ENCODE measurements at places on chromosomes 11 and 22.

DNA sequence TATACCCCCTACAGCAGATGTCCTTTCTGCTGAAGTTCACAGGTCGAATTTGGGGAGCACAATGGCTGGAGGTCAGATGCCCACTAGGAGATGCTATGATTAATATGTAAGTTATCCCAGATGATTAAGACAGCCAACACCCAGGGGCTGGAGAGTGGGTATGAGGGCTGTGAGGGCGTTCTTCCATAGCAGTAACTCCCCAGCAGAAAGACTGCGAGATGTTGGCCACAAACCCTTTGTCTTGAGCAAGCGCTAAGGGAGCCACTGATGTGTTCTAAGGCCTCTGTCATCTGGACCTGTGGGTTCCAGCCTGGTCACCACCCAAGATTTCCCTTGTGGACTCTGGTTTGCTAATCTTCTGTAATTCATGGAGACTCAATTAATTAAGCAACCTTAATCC, 77.6 kb downstream of the BMAL1 start:
- DNase-seq: no peak

GRCh38 chr11:127627629-127628457, 627.3 kb upstream of the KIRREL3 start:
- DNase-seq: peak; percentile 24

DNA sequence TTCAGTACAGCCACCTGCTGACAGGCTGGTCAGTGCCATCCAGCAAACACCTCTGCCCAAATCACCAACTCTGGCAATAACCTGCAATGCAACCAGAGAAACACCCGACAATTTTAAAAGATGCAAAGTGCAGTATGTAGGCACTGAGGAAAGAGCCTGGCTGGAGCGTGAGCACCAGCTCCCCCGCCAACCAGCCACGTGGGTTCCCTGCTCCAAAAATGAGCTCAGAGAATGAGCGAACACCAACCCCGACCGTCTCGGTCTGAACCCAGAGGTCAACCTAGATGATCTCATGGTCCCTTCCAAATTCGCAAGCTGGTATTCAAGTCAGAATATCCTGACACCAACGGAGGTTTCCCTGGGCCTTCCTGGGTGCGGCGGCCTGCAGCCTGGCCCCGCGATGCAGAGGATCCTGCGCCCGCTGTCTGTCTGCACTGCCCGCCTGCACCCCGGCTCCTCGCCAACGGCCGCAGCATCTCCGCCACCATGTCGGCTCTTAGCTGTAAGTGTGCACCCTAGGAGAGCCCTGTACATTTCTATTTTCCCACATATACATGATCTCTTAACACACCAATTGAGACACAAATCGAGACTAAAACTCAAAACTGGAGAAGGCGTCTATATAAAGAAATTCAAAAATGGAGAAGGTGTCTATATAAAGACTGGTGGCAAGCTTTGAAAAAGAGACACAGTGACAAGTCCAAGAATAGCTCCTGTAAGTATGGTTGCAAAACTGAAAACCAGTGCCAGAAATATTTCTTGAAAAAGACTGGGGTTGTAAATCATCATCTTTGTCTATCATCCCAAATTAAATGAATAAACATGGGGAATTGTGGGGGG, 22.8 kb downstream of the TMEM184B start:
- no peak for DNase-seq

- DNase-seq: no peak
Measured at GRCh38 chr22:20196094-20196842, 45.4 kb upstream of the CCDC188 start.

DNA sequence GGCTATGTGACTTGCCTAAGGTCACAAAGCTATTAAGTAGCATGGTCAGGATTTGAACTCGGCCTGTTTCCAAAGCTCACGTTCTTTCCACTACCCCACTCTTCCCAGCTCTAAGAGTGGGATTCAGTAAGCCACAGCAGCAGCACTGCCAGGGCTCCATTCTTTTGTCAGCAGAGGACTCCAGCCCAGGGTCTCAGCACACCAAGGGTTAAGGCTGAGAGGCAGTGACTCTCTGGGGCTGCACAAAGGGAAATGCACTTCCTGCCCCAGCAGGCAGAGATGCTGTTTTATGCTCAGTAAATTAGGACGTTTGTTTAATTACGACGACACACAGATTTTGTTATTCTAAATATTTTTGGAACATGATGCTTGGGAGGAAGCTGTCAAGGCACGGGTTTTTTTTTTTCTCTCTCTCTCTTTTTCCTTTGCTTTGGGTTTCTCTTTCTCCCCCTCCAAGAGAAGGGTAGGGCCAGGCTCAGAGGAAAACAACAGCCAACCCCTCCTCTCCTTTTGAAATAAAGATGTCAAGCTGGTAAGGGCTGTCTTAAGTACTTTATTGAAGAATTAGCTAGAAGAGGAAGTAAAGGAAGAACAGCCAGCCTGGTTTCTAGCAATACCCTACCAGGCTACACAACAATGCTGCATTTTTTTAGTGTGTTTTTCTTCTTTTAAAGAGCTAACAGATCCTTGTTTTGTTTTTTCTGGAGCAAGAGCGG, 2.8 kb downstream of the MYH9 start:
- DNase-seq: no peak

DNA sequence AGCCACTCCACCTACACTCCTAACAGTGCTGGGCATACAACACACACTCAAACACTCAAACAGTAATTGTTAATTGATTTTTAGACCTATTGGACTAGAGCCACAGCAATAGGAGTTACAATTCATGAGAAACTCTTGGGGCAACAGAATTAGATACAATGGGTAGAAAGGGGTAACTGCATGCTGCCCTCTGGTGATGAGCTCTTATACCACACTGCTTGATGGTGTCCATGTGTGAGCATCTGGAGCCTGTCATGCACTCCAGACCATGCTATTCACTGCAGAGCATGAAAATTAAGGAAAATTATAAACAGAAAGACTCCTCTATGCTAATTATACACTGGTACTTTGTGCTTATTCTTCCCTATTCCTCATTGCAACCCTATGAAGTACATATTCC, 975.5 kb upstream of the CCDC90B start:
- DNase-seq: no peak

GRCh38 chr11:120401506-120401905, 65.3 kb downstream of the ARHGEF12 start:
- no peak for DNase-seq

GRCh38 chr11:105754716-105755115, 144.8 kb downstream of the GRIA4 start:
- DNase-seq: no peak

DNA sequence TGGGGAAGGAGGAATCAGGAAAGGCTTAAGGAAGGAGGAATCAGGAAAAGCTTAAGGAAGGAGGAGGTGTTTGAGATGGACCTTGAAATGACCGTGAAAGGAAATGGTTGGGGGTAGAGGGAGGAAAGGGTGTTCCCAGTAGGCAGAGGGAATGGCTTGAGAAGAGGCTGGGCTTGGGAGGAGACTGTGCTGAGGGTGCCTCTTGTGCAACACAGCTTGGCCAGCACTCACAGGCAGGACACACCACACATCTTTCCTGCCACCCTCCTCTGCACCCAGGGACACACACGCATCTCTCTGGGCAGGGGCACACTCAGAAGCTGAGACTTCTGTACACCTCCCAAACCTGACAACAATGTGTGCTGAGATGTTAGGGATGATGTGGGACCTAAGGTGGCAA, 151.4 kb downstream of the FBXO7 start:
- no peak for DNase-seq

DNA sequence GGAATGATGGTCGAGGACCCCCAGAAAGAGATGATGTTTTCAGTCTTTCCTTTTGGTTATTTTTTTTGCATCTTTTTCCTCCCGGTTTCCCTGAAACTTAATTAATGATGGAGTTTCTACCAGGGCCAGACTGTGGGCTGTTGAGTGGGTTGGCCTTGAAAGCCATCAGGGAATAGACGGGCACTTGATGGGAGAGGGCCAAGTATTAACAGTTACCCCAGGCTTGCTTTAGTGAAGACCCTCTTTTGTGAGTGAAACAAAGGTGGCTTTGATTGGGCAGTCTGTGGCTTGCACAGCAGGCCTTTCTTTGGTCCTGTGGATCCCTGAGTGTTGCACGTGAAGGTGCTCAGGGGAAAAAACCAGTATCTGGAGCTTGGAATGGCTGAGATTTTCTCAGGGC, 56.9 kb downstream of the AMOTL1 start:
- no peak for DNase-seq

DNA sequence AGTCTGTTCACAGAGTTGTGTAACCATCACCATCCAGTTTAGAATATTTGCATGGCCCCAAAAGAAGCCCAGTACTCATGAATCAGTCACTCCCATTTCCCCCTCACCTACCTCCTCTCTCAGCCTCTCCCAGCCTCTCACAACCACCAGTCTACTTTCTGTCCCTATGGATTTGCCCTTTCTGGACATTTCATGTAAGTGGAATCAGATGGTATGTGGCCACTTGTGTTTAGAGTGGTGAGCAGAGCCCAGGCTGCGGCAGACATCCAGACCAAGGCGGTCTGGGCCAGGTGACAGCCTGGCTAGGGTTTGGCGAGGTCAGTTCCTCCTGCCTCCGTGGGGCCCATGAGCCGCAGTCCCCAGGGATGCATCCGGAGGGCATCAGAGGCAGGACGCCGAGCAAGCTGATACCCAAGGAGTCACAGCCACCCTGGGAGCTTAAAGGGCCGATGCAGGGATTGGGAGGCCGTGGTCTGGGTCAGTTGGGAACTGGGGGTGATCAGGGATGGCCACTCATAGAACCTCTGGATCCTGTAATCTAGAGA, 53.3 kb upstream of the CLDN5 start:
- no peak for DNase-seq

DNA sequence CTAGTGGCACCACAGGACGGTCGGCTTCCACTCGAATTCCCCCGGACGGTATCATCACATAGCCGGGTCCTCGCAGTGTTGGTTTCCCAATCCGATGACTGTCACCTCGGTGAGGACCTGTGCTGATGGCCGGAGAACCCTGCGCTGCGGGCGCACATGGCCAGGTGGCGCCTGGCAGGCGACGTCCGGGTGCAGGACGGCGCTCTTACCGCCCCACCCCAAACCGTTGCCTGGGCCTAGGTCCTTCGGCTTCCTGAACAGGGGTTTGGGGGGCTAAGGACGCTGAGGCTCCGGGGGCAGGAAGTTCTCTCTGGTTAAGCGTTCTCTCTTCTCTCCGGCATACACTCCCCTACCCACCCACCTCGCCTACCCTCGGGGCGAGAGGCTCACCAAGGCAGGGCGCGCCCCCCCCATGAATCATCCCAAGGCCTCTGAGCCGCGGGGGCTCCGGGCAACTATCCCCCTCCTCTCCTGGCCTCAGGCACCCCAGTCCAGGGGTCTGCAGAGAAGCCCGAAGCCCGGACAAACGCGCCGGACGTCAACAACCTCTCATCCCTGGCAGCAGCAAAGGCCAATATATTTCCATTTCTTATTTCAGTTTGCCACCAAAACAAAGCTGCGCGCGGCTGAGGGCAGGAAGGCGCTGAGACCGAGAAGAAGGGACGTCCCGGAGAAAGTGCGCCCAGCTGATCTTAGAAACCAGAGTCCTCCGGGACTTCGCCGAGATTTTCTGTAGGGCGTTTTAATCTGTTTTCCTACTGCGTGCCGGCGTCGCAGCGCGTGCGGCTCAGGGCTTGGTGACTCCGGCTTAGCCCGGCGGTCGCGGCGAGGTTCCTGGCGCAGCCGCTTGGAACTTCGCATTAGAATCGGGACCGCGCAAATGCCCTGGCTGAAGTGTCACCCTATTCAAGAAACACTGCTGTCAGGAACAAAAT, 5.6 kb downstream of the ALX4 start:
- no peak for DNase-seq

DNA sequence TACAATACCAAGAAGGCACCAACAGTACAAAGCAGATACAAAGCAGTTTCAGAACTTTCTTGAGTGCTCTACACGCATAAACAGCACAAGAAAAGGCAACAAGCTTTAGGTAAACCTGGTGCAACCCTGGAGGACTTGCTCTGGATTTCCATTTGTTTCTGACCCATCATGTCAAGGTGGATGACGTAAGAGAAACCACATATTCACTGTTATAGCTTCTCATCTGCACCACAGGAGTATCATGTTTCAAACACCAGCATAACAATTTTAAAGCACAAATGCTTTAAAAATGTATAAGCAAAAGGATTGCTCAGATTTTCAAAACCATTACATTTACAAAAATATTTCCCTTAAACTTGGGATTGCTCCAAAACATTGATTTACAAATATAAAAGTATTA, 25.0 kb upstream of the YPEL1 start:
- no peak for DNase-seq

DNA sequence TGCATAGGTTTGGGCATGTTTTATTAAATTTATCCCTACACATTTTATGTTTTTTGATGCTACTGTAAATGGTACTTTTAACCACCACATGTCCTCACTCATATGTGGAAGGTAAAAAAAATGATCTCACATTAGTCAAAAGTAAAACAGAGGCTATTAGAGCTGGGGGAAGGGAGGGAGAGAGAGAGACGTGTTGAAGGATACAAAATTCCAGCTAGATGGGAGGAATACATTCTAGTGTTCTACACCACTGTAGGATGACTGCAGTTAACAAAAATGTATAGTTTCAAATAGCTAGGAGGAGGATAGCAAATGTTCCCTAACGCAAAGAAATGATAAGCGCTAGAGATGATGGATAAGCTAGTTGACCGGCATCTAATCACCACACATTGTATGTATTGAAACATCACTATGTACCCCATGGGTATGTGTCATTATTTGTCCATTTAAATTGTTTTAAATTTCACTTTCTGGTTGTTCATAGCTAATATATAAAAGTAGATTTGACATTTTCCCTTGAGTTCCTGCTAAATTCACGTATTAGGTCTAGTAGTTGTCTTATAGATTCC, 9.9 kb upstream of the GNB1L start:
- no peak for DNase-seq

DNA sequence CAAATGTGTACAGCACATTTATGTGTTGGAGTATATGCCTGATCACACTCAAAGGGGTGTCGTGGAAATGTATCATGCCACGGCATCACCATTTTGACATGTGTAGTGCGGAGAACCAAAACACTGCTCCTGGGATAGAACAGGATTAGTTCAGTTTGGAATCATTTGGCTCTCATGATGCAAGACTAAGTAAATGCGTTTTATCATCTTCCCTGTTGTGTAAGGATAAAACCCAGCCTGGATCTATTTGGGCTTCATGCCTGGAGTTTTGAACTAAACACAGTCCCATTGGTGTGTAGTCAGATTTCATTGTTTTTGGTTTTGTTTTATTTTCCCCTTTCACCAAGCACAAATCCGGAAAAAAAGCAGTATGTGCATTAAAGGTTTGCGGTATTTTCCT, 574.3 kb downstream of the NTM start:
- no peak for DNase-seq

- no peak for DNase-seq
Measured at GRCh38 chr22:25119609-25120008, 80.0 kb upstream of the CRYBB3 start.

DNA sequence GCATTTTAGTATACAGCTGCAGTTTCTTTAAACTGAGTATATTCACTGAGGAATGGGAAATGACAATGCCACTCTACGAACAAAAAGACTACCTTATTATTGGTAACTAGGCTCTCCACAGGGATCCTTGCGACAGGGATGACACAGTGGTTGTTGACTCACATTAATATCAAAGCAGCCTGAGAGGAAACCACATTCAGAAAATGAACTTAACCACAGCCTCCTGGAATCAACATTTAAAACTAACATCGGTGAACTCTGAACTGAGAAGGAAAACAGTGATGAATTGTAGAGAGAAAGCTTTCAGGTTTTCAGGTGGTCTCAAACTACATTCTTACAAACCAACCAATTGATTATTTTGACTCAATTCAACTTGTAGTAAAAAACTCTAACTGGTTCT, 90.3 kb upstream of the MTMR2 start:
- peak; percentile 5 for DNase-seq

Measured in RWPE1 (cell line).